ENCODE measurements at places on chromosomes 12 and 14.

- H3K27ac ChIP-seq, result peak overlapping the region; percentile 75
- DNase-seq, result no peak
- peaks cover 49% of the 10 kb centered on the region for H3K36me3 ChIP-seq
- H3K4me3 ChIP-seq, result no peak overlapping the region
- H3K4me1 ChIP-seq, result peaks cover 57% of the 10 kb centered on the region
- no peaks in the 10 kb centered on the region for H3K27me3 ChIP-seq
Measured at GRCh38 chr12:46365951-46366379, 6.6 kb downstream of the SLC38A2 start.

DNA sequence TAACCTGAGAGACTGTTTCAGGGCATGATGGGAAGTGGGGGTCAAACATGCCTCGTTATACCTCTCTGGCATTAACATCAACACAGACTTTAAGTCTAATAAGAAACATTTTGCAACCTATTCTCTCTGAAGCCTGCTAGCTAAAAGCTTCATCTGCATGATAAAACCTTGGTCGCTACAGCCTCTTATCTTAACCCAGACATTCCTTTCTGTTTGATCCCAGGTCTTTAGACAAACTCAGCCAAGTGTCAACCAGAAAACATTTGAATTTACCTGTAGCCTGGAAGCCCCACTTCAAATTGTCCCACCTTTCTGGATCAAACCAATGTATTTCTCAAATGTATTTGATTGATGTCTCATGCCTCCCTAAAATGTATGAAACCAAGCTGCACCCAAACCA is 9.1 kb downstream of the PPP2R3C start:
- no peak for DNase-seq
- H3K27me3 ChIP-seq, result no peaks in the 10 kb centered on the region
- H3K4me1 ChIP-seq, result peaks cover 4% of the 10 kb centered on the region
- H3K27ac ChIP-seq, result peak overlapping the region; percentile 64
- H3K4me3 ChIP-seq, result no peak overlapping the region

GRCh38 chr12:131984334-131984733 is 34.6 kb downstream of the EP400 start:
- H3K27ac ChIP-seq, result no peak overlapping the region
- no peaks in the 10 kb centered on the region for H3K27me3 ChIP-seq
- peaks cover 27% of the 10 kb centered on the region for H3K36me3 ChIP-seq

- H3K36me3 ChIP-seq, result no peaks in the 10 kb centered on the region
- DNase-seq, result peak; percentile 40
- no peaks in the 10 kb centered on the region for H3K4me1 ChIP-seq
- peaks cover 9% of the 10 kb centered on the region for H3K27me3 ChIP-seq
Measured at GRCh38 chr12:11228296-11228879, 41.1 kb downstream of the PRB3 start.

DNA sequence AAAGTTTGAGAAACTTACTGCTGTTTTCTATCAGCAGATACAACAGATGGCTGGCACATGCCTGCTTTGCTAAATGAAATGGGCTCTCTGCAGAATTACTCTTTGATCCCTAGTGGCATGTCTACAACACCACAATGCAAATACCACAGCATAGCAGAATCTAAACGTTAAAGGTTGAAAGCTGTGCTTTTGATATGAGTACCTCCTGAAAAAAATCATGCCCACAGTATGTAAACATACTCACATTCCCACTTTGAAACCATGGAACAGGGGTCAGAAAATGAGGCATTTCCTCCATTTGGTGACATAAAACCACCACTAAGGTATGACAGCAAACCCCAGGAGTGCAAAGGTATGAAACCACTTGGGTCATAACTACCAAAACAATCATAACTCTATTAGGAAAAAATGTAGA is 7.5 kb downstream of the WIF1 start:
- H3K4me1 ChIP-seq, result peaks cover 1% of the 10 kb centered on the region
- H3K27me3 ChIP-seq, result peaks cover 43% of the 10 kb centered on the region
- no peak for DNase-seq
- H3K36me3 ChIP-seq, result no peaks in the 10 kb centered on the region
- H3K27ac ChIP-seq, result no peak overlapping the region
- H3K4me3 ChIP-seq, result no peak overlapping the region

DNA sequence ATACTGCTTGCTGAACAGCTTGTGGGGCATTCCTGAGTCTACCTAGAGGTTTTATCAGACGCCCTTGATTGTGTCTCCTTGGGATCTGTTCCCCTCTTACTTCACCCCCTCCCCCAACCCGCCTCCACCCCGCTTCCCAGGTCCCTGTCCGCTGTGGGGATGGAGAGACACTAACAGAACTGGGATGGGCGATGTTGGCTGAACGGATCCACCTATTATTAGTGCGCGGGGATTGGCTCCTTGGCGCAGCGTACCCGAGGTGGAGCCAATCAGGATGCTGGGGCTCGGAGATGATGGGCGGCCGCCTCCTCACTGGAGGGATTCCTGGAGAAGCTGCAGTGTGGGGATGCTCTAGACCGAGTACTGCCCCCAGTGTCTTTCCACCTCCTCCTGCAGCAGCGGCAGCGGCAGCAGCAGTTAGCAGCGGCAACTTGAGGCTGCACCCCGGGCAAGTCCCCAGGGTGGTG is at the start of gene SYT1:
Gene SYT1, plus strand, starts transcription at position 372 of the 467 bp plus-strand sequence.
- H3K27me3 ChIP-seq, result peaks cover 32% of the 10 kb centered on the region
- H3K4me3 ChIP-seq, result peak within 1 kb of the TSS; percentile 89
- H3K36me3 ChIP-seq, result no peaks in the 10 kb centered on the region
- H3K4me1 ChIP-seq, result peaks cover 23% of the 10 kb centered on the region
- H3K27ac ChIP-seq, result peak within 1 kb of the TSS; percentile 96

DNA sequence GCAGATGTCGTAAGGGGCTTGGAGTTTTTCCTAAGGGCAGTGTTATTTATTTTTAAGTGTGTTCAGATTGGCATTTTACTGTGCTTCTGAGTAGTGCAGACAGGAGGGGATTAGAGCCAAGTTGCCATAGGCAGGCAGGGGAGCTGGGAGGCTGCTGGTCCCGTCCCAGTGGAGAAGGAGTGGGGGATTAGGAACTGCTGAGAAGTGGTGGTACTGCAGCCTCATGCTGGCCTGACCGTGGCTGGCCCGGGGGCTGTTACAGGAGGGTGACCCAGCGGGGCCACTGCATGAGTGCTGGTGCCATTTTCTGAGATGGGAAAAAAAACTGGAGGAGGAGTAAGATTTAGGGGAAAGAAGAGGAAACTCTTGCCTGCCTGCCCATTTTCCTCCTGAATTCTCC is 52.3 kb upstream of the DLK1 start:
- peaks cover 22% of the 10 kb centered on the region for H3K27me3 ChIP-seq
- no peak overlapping the region for H3K4me3 ChIP-seq
- DNase-seq, result no peak
- no peaks in the 10 kb centered on the region for H3K36me3 ChIP-seq

GRCh38 chr12:32025906-32026305 is 66.7 kb downstream of the RESF1 start:
- DNase-seq, result no peak
- no peaks in the 10 kb centered on the region for H3K27me3 ChIP-seq
- no peak overlapping the region for H3K4me3 ChIP-seq
- H3K4me1 ChIP-seq, result peaks cover 11% of the 10 kb centered on the region
- no peak overlapping the region for H3K27ac ChIP-seq

- peak overlapping the region; percentile 86 for H3K27ac ChIP-seq
- H3K4me1 ChIP-seq, result no peaks in the 10 kb centered on the region
- H3K4me3 ChIP-seq, result no peak overlapping the region
- H3K27me3 ChIP-seq, result no peaks in the 10 kb centered on the region
- H3K36me3 ChIP-seq, result peaks cover 39% of the 10 kb centered on the region
Measured at GRCh38 chr12:50786498-50787231, 22.8 kb downstream of the ATF1 start.

DNA sequence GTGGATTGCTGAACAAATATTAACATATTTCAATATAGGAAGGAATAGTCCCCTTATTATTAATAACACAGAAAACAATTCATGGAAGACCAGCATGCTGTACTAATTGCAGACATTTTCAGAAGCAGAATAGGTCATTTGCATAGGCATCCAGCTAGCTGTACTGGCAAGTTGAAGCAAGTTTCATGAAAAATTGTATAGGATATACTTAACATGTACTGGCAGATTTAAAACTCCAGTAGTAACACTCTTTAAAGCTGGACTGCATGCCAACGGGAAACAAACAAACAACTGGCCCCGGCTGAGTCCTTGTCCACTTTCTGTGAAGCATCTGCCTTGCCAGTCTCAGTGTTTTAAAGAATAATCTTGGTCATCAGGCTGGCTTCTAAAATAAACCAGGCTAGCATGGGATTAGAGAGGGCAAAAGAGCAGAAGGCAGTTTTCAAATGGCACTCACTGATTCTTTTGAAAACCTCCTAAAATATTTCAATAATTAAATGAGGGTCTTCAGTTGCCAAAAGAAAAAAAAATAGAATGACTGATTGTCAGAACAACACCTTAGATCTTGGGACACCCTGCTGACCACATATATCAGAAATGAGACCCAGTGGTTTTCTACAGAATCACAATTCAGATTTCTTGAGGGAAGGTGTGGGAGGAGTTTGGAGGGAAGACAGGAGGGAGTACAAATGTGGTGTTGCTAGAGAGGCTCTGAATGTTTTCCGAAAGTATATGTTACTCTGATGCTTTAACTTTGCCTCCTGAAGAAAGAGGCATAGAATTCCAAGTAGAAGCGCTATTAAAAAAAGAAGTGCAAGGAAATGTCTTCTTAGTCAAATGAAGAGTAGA is 122.5 kb upstream of the KRAS start:
- no peak for DNase-seq
- H3K4me3 ChIP-seq, result no peak overlapping the region
- H3K27ac ChIP-seq, result peak overlapping the region; percentile 75
- peaks cover 27% of the 10 kb centered on the region for H3K4me1 ChIP-seq
- H3K27me3 ChIP-seq, result no peaks in the 10 kb centered on the region
- H3K36me3 ChIP-seq, result no peaks in the 10 kb centered on the region

DNA sequence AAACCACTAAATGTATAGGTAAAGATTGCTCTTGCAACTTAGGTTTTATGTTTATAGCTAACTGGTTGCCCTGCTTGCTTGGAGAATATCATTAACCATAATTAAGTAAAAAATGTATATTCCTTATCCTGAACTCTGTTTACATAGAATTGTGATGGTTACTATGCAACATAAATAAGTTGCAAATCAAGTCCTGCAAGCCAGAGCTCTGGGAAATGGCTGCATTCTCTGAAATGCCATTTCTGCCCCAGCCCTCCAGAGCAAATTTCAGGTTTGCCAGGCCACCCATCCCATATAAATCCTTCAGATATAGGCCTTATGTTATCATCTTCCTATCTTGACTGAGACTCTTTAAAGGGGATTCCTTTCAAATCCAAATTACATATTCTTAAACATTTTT is 118.4 kb upstream of the MYF6 start:
- no peaks in the 10 kb centered on the region for H3K27me3 ChIP-seq
- H3K4me1 ChIP-seq, result peaks cover 24% of the 10 kb centered on the region
- H3K27ac ChIP-seq, result peak overlapping the region; percentile 91
- H3K4me3 ChIP-seq, result no peak overlapping the region
- DNase-seq, result no peak

- no peak overlapping the region for H3K4me3 ChIP-seq
- no peak for DNase-seq
- H3K4me1 ChIP-seq, result peaks cover 16% of the 10 kb centered on the region
- no peaks in the 10 kb centered on the region for H3K36me3 ChIP-seq
- H3K27me3 ChIP-seq, result peaks cover 46% of the 10 kb centered on the region
Measured at GRCh38 chr12:3376779-3377455, 114.1 kb upstream of the PRMT8 start.

- DNase-seq, result peak; percentile 41
- H3K27me3 ChIP-seq, result no peaks in the 10 kb centered on the region
- H3K36me3 ChIP-seq, result no peaks in the 10 kb centered on the region
- H3K27ac ChIP-seq, result peak overlapping the region; percentile 89
- no peak overlapping the region for H3K4me3 ChIP-seq
Measured at GRCh38 chr12:120474616-120474960, 5.0 kb upstream of the SRSF9 start.

GRCh38 chr12:57127101-57127725 is 1.1 kb upstream of the LRP1 start:
- H3K27me3 ChIP-seq, result no peaks in the 10 kb centered on the region
- peak overlapping the region; percentile 87 for H3K27ac ChIP-seq
- DNase-seq, result no peak
- H3K4me1 ChIP-seq, result peaks cover 36% of the 10 kb centered on the region
- no peaks in the 10 kb centered on the region for H3K36me3 ChIP-seq

- H3K36me3 ChIP-seq, result no peaks in the 10 kb centered on the region
- H3K27me3 ChIP-seq, result no peaks in the 10 kb centered on the region
- no peak for DNase-seq
- peaks cover 44% of the 10 kb centered on the region for H3K4me1 ChIP-seq
- H3K27ac ChIP-seq, result peak overlapping the region; percentile 86
- H3K4me3 ChIP-seq, result peak overlapping the region; percentile 13
Measured at GRCh38 chr14:61527325-61528100, 167.8 kb upstream of the HIF1A start.

All from mesothelial cell of epicardium (in vitro differentiated cells).